ENCODE measurements at places on chromosomes 16 and 17. TPM values are rescaled to one million over a fixed set of nuclear protein-coding genes. Genes with fewer than 3 reads are reported as not detected.

RCVRN gene
- not detected for total RNA-seq

JPT1 gene
- 117 TPM for total RNA-seq

MT1H gene
- total RNA-seq, result not detected

EFCAB5 gene
- total RNA-seq, result not detected

KCNJ2 gene
- total RNA-seq, result 12.8 TPM

NTN3 gene
- not detected for total RNA-seq

Measured in MG63 (cell line).